ENCODE measurements at places on chromosomes 2 and 18. TPM values are rescaled to one million over a fixed set of nuclear protein-coding genes. Genes with fewer than 3 reads are reported as not detected.

DNA sequence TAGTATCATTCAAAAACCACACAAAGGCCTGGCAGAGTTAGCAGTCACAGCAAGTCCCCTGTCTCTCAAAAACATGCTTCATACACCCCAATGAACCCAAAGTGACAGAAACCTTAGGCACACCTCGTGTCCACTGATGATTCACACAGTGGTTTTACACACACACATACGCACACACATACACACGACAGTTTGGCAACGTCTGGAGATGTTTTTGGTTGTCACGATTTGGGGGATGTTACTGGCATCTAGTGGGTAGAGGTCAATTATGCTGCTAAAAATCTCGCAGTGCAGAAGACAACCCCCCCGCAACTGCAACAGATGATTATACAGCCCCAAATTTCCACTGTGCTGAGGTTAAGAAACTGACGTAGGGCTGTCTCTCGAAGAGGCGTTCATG lies 72.9 kb upstream of the PARD3B start:
- DNase-seq, result no peak

DNA sequence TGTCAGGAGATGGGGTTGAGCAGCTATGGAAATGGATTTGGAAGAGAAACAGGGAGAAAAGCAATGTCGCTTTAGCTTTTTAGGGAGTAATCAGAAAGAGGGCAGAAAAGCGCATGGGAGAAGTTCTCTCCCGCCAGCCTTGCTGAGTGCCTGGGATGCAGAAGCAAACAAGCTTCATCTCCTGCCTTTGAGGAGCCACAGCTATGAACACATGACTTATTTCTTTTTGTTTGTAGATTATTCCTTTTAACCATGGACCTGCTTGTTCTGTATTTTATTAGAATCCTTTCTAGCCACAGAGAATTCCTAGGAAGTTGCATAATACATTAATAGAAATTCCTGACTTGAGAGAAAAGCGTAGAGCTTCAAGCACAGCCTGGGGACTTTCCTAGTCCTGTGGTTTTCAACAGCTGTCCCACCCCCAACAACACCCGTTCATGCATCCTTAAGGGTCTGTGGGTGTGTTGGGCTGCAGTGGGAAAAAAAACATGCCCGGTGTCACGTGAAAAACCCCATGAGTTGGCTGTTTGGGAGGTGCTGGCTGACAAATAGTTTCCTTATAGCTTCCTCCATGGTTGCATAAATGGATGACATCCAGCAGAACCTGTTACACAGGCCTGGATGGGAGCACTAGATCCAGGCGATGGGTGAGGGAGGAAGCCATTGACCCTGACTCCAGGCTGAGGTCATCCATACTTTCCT lies 14.9 kb downstream of the SLC9A4 start:
- no peak for DNase-seq

Gene CRYGD
- total RNA-seq, result not detected

Gene GREB1L
- 2.1 TPM for total RNA-seq

DNA sequence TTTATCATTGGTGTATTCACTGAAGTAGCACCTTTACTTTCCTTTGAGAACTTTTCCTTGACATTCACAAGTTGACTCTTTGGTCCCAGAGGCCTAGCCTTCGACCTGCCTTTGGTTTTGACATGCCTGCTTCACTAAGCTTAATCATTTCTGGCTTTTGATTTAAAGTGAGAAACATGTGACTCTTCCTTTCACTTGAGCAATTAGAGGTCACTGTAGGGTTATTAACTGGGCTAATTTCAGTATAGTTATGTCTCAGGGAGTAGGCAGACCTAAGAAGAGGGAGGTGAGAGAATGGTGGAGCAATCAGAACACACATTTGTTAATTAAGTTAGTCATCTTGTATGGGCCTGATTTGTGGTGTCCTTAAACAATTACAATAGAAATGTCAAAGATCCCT lies 1040.7 kb upstream of the SLC39A10 start:
- DNase-seq, result no peak

DNA sequence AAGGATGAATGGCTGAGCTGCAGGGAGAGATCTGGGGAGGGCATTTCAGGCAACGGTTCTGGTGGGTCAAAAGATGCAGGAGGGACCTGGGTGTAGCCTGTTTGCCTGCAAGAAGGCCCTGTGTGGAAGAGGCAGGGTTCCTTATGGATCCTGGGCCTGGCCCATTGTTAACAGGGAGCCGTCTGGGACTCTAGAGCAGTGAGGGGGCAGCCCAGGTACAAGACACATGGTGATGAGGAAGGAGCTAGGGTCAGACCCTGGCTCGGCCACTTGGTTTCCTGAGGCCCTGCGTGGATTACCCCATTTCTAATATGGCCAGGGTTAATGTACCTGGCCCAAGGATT lies 124.9 kb downstream of the GLI2 start:
- DNase-seq, result no peak

Gene NYAP2
- total RNA-seq, result not detected

DNA sequence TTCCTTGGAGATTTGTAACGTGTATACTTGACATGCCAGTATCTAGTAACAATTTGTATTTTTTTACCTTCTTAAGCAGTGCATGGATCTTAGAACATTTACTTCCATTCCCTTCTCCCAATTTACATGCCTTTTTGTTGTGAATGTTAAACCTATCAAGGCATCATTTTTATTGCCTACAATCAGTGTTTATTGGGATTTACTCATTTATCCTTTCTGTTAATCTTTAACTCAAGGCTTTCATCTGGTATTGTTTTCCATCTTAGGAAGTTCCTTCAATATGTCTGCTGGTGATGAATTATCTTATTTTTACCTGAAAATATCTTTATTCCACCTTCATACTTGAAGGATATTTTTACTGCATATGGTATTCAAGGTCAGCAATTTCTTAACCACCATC lies 88.5 kb upstream of the EMILIN2 start:
- DNase-seq, result no peak

- DNase-seq, result no peak
Measured at GRCh38 chr2:104321796-104322349, 532.0 kb upstream of the POU3F3 start.

DNA sequence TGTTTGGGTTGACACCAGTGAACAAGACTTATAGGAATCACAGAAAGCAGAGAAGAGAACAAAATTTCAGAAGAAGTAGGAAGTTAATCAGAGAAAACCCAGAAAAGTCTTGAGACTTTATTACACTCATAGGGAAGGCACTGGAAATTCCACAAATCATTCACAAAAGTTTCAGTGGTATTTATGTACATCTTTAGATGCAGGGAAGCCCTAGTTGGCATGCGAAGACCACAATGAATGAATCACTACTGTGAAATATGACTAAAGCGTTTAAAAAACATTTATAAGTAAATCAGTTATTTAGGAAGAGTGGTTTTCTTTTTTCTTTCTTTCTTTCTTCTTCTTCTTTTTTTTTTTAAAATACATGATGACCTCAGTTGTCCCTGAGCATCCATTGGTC lies 105.1 kb downstream of the NUP35 start:
- no peak for DNase-seq

- DNase-seq, result no peak
Measured at GRCh38 chr2:237714690-237715458, 83.7 kb upstream of the RBM44 start.

Gene RPRM
- 0.10 TPM for total RNA-seq

- DNase-seq, result no peak
Measured at GRCh38 chr2:69619725-69620124, 23.8 kb downstream of the AAK1 start.

DNA sequence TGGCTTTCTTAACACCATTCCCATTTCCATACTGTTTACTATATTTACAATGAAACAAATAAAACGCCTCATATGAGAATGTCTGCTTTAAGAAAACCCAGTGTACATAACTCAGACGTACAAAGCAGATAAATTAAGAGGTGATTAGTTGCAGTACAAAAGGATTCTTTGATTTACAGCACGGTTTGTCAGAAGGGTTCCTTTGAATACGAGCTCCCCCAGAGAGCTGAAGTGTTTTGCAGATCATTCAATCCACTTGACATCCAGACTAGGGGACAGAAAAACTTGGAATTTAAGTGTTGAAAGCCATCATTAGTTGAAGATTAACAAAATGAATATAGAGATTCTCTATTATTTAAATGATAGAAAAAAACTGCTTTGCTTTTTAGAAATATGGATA lies 72.5 kb downstream of the RAPGEF4 start:
- no peak for DNase-seq

- DNase-seq, result peak; percentile 34
Measured at GRCh38 chr2:69946351-69947324, 14.8 kb downstream of the ASPRV1 start.

Gene SLC38A11
- total RNA-seq, result not detected

Measured in NCI-H460 (cell line).